ENCODE measurements at places on chromosomes 13 and 19. TPM values are rescaled to one million over a fixed set of nuclear protein-coding genes. Genes with fewer than 3 reads are reported as not detected.

CCL25 gene
- not detected for total RNA-seq

OR7C1 gene
- not detected for total RNA-seq

C19orf38 gene
- 2.3 TPM for total RNA-seq

GRCh38 chr13:87084192-87084591 is 587.0 kb upstream of the SLITRK5 start:
- no peak for DNase-seq

GRCh38 chr13:97855570-97856303 is 97.7 kb upstream of the IPO5 start:
- DNase-seq = peak; percentile 86

DNA sequence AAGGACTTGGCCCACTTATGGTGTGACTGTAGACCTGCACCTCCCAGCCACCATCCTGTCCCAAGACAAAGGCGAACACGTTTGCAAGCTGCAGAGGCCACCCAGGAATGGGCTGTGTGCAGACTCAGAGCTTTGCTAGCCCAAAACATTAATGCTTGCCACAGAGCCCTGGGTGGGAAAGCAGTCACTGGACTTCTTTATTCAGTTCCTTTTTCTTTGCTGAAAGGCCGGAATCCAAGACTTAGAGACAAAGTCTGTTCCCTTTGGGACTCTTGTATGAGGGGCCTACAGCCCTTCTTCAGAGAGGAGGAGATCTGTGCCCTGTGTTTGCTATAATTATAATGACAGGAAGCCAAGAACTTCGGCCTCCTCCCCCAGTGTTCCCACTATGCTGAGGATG is 167.8 kb downstream of the DLEU7 start:
- DNase-seq = no peak

GRCh38 chr13:105167385-105167784 is 1368.1 kb downstream of the EFNB2 start:
- no peak for DNase-seq

DNA sequence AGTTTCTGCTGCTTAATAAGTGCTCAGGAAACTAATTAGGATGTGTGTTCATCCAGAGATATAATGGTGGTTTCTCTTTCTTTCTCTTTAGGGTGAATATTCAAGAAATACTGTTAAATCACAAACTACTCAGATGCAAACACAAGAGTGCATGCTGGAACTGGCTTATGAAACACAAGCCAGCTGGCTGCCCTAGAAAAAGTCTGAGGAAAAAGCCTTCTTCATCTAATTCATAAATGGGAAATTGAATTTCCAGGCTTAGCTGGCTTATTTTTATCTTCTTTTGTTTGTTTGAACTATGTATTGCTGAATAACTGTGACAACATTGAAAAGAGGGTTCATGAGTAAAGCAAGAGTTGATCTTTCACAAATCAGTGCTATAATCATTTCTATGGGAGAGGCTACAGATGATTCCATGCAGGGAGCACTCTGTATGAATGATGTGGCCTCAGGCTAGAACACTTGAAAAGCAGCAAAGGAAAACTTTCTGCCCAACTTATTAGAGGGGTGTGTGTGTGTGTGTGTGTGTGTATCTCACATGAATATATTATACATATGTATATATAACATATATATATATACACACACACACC is 69.8 kb upstream of the SCEL start:
- DNase-seq = no peak

GRCh38 chr19:33226550-33227241 is 1.0 kb upstream of the SLC7A10 start:
- DNase-seq = no peak
